ENCODE measurements at places on chromosomes 7 and 10. TPM values are rescaled to one million over a fixed set of nuclear protein-coding genes. Genes with fewer than 3 reads are reported as not detected.
A peak's percentile ranks its signal among the peaks of the same experiment; 100 is the strongest.

GRCh38 chr10:14195433-14195832 lies 135.3 kb downstream of the FRMD4A start:
- no peak for DNase-seq

Gene PROSER2
- 9.5 TPM for total RNA-seq

Gene DYNC1I1
- total RNA-seq: 24.6 TPM

GRCh38 chr10:102814453-102814871 lies 22.8 kb downstream of the CYP17A1 start:
- DNase-seq: no peak

DNA sequence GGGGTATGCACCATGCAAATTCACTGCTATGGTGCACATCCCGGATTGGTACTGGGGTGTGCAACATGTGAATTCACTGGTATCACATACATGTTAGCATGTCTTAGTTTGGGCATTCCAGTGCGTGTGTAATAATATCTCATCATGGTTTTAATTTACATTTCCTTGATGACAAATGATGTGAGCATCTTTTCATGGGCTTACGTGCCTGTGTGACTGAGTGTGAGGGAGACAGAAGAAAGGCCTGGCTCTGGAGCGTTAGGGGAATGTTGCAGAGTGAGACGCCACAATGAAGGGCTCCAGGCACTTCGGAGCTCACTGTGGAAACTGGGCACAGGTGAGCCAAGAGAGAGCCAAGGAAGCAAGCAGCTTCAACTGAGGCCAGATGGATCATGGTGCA lies 162.6 kb downstream of the UBE2H start:
- DNase-seq: no peak

Gene GHRHR
- not detected for total RNA-seq

DNA sequence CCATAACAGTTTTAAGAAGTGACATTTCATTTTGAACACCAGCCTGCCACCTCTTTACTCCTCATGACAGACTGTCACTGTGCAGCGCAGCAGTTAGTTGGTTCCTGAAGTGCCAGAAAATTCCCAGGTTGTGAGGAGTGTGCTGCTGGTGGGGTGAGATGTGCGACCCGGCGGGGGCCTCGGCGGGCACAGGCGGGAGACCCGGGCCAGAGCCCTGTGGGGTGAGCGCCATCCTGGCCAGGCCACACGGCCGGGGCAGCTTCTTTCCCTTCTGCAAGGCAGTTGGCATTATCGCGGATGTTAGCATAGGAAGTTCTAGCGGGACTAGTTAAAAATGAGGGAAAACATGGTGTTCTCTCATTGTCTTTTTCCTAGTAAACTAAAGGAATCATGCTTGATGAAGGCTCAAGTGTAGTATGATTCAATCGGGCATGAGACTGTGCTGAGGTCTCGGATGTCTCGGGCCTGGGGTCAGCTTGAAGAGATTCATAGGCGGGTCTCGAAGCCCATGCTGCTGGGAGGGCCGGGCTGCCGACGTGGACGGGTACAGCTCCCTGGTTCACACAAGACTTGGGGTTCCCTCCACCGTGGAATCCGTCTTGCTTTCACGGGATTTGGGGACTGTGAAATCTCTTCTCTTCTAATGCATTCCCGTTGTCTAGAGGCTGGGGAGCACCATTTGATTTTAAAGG lies 56.1 kb downstream of the MGMT start:
- DNase-seq: no peak

- DNase-seq: no peak
Measured at GRCh38 chr7:151075662-151075971, 5.0 kb downstream of the FASTK start.

DNA sequence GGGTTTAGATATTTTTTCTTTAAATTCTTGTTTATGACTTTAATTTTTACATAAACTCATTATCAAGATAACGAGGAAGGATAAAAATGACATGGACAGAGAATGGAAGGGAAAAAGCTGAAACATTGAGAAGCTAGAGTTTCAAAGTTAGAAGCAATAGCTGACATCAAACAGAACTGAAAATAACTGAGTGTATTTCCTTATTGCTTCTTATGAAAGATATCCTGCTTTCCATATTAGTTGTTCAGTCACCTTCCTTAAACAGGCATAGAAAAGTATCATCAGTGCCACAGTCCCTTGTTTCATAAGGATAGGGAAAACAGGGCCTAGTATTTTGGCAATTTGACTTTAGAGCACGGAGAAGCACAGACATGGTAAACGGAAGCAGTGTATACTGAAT lies 460.5 kb upstream of the GHITM start:
- DNase-seq: no peak

Gene GPR15LG
- not detected for total RNA-seq

GRCh38 chr10:48535416-48536155 lies 69.3 kb downstream of the ARHGAP22 start:
- DNase-seq: no peak

- no peak for DNase-seq
Measured at GRCh38 chr10:76811430-76811829, 826.2 kb downstream of the KCNMA1 start.

DNA sequence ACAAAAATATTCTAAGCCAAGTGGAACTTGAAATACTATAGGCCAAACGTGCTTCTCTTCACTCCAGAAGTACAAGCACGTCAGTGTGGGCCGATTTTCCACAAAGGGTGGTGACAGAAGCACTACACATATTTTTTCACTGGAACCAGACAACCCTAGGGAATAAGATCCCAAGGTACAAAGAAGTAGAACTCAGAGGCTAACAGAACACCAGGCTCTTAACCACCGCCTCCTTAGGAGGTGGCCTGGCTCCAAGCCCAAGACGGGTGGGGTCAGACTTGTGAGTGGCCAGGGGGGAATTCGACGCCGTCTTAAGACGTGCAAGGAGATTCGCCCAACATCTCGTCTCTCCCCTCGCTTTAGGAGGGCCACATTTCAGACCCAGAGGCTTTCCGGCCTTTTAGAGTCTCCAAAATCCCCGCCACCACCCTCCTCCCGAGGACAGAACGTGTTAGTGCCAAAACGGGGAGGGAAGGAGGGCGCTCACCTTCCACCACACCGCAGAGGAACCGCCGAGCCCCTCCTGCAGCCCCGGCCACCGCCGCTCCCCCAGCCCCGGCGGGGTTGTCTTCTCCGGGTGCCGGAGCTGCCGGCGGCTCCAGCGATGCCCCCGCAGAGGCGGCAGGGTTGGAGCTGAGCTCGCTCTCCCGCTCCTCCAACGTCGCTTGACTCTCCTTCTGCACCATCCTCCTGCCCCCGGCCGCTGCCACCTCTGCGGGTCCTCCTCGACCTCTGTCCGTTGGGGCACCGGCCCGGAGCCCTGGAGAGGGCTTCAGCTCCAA lies 716 bp downstream of the OGA start:
- DNase-seq: peak; percentile 84

GRCh38 chr10:128064970-128065580 lies 61.1 kb downstream of the MKI67 start:
- no peak for DNase-seq

DNA sequence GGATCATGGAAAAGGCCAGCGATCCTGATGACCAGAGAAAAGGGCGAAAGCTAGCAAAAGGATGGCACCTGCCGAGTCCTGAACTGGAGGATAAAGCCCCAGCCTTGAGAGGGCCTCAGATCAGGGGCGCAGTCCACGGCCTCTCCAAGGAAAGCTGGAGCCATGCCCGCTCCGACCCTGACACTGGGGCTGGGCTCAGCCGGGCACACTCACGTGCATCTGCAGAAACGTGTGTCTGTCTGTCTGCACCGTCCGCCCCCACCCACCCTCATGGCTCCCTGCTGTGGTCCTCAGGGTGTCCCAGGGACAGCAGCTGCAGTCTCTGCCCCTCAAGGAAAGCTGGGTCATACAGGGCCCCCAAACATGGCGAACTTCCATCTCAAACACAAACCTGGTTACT lies 200.5 kb downstream of the TCERG1L start:
- DNase-seq: no peak

Gene METTL2B
- 49.0 TPM for total RNA-seq

GRCh38 chr7:2139004-2139699 lies 93.6 kb downstream of the MAD1L1 start:
- DNase-seq: no peak

GRCh38 chr10:71701496-71702132 lies 18.0 kb downstream of the C10orf105 start:
- DNase-seq: no peak

DNA sequence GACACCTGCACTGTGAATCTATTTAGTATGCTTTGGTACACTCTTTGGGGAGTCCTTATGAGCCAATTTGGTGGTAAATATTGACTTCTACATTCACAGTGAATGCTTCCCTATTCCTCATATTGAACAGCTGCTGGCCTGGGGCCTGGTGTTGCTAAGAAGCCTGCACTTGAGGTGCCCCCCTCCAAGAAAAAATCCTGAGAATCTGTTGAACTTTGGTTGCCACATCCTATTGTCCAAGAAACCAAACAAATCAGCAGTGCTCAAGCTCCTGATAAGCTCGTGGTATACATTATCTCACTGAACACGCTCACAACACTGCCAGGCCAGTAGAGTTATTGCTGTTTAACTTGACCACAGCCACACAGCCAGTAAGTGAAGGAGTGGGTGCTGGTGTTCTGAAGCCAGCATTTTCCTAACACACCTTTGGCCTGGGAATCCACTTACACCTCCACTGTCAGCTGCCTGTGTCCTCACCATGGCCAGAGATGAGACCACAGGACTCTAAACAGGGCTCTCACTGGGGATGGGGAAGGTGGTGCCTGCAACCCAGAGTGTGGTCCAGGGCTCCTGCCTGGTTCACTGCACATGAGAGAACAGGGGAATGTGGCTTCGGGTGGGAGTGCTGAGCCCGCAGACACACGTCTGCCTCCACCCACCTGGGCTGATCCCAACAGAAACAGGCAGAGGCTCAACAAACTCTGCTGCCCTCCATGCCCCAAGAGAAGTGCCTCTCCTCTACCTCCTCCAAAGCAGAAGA lies 6.7 kb downstream of the DDC start:
- DNase-seq: no peak

- DNase-seq: no peak
Measured at GRCh38 chr10:131982796-131983195, 1.1 kb upstream of the BNIP3 start.

DNA sequence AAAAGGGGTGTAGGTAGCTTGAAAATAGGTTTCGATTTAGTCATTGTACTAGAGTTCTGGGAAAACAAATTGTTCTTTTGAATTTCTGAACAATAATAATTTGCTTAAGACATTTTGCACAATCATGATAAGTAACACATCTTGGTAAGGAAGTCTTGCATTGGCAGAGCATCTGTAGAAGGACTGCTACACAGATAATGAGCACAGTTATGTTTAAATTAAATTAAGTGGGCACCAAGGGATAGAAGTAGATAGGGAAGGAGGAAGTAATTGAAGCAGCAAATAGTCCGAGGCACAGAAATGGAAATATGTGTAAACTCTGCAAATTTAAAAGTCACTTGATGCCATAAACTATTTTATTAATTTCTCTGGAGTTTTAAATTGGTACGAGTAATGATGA lies 122.4 kb downstream of the CHN2 start:
- no peak for DNase-seq

Gene ZPBP
- total RNA-seq: not detected

DNA sequence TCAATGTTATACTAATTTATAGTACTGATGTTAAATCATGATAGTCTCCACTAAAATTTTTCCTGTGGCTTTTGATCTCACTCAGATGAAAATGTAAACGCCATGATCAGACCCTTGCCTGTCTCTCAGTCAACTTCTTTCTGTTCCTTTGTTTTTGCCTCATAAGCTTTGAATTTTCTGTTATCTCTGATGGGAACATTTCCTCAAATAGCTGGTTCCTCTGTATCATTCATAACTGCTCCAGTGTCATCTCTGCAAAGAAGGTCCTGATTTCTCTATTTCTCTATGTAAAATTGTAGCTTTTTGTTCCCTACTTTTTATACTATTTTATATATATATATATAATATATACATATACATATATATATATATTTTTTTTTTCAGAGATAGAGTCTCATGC lies 67.5 kb downstream of the GPR141 start:
- no peak for DNase-seq

DNA sequence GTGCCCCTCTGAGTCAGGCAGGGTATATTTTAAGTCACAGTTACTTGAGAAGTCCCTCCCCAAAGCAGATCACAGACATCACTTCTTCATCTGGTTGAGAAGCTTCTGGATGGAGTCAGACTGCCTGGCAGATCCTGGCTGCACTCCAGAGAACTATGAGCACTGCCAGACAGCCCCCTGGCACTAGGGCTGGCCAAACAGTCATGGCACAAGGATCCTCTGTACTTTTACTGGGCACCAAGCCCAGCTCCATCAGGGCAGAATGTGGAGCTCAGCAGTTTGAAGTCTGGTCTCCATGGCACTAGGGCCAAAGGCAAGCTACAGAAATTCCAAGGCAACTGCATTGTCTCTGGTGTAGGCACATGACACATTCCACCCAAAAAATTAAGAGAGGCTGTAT lies 162.1 kb downstream of the NRG3 start:
- DNase-seq: peak; percentile 1

DNA sequence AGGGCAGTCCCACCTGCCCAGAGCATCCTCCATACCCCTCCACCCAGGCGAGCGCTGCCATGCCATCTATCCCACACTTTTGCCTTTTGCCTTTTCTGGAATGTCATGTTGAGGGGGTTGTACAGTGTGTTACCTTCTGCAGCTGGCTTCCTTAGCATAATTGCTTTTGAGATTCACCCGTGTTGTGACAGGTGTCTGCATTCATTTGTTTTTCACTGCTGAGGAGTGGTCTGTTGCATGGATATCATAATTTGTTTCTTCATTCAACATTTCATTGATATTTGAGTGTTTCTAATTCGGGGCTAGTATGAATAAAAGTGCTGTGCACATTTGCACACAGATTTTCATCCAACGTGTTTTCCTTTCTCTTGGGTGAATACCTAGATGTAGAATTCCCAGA lies 353.9 kb downstream of the PAXIP1 start:
- DNase-seq: no peak

DNA sequence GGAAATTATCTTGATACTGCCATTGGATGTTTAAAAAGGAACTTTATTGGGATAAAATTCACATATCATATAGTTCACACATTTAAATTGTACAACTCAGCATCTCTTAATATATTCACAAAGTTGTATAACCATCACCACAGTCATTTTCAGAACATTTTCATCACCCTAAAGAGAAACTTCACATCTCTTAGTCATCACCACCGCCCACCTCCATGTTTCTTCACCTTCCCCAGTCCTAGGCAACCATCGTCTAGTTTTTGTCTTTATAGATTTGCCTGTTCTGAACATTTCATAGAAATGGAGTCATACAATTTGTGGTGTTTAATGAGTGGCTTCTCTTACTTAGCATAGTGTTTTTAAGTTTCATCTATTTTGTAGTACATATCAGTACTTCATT lies 96.6 kb downstream of the ANKRD30A start:
- DNase-seq: no peak

Gene EDRF1
- 28.6 TPM for total RNA-seq
